ENCODE measurements at places on chromosomes 2 and 18. TPM values are rescaled to one million over a fixed set of nuclear protein-coding genes. Genes with fewer than 3 reads are reported as not detected.

The BOLL gene
- total RNA-seq = 0.12 TPM

The GNAL gene
- total RNA-seq = not detected

The ST8SIA5 gene
- total RNA-seq = not detected

The CTNNA2 gene
- not detected for total RNA-seq

The COL6A3 gene
- 3.0 TPM for total RNA-seq

DNA sequence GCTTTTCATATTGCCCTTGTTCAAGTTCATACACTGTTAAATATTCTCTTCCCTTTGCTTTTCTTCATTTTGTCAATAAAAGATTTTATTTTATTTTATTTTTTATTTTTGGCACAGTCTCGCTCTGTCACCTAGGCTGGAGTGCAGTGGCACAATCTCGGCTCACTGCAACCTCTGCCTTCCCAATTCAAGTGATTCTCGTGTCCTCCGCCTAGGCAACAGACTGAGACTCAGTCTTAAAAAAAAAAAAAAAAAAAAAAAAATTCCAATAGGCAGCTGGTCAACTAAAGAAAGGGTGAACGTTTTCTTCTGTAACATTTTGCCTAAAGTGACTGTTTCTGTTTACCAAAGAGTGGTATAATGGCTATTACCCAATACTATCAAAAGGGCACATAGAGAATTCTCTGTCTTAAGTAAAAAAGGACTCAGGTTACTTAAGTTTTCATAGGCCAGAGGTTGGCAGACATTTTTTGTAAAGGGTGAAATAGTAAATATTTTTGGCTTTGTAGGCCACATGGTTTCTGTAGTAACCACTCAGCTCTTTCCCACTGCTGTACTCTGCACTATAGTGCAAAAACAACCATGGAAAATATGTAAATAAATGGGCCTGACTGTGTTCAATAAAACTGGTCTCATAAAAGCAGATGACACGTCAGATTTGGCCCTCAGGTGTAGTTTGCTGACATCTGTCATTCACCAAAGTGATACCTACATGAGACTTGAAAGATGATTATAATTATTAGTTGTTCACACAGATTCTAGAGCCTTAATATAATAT lies 113.4 kb downstream of the MIB1 start:
- no peak overlapping the region for H3K4me3 ChIP-seq
- no peaks in the 10 kb centered on the region for H3K27me3 ChIP-seq
- peaks cover 3% of the 10 kb centered on the region for H3K36me3 ChIP-seq
- no peak for DNase-seq
- H3K4me1 ChIP-seq = peaks cover 6% of the 10 kb centered on the region
- no peak overlapping the region for H3K27ac ChIP-seq

DNA sequence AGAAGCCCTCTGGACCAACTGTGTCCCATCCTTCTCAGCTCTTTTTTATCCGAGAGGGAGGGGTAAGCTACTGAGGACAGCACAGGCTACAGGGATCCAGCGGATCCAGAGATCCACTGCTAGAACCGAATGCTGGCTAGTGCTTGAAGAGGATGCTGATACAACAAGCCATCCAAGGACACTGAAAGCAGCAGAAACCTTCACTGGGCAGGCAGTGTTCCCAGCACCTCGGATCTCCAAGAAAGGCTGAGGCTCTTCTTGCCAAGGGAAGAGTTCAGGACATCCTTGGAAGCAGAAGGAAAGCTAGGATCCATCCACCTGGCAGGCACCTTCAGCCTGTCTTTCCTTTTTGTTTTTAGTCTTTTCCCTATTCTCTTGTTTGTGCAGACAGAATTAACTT lies 13.2 kb upstream of the FHOD3 start:
- peaks cover 14% of the 10 kb centered on the region for H3K27me3 ChIP-seq
- no peak overlapping the region for H3K27ac ChIP-seq
- H3K36me3 ChIP-seq = no peaks in the 10 kb centered on the region
- no peak overlapping the region for H3K4me3 ChIP-seq
- no peak for DNase-seq

- no peak for DNase-seq
- H3K27ac ChIP-seq = no peak overlapping the region
- peaks cover 58% of the 10 kb centered on the region for H3K36me3 ChIP-seq
- H3K4me3 ChIP-seq = no peak overlapping the region
- H3K27me3 ChIP-seq = no peaks in the 10 kb centered on the region
Measured at GRCh38 chr2:161146209-161146775, 13.9 kb upstream of the TANK start.

DNA sequence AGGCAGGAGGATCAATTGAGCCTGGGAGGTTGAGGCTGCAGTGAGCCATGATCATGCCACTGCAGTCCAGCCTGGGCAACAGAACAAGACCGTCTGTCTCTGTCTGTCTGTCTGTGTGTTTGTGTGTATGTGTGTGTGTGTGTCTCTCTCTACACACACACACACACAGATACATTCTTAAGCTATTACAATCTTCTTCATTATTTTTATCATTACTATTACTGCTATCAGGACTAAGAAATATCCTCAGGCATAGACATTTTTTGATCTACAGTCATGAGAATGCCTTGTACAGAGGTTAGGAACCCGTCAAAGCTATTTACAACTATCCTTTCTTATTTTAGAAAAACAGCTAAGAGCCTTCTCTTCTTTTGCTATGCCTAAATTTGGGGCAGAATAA lies 207.4 kb downstream of the NEDD4L start:
- H3K4me1 ChIP-seq = no peaks in the 10 kb centered on the region
- no peak for DNase-seq
- no peak overlapping the region for H3K27ac ChIP-seq
- H3K4me3 ChIP-seq = no peak overlapping the region
- H3K27me3 ChIP-seq = no peaks in the 10 kb centered on the region

GRCh38 chr2:169159686-169160085 lies 90.3 kb downstream of the DHRS9 start:
- no peak overlapping the region for H3K4me3 ChIP-seq
- no peaks in the 10 kb centered on the region for H3K4me1 ChIP-seq
- H3K27ac ChIP-seq = no peak overlapping the region
- no peak for DNase-seq
- peaks cover 10% of the 10 kb centered on the region for H3K27me3 ChIP-seq

DNA sequence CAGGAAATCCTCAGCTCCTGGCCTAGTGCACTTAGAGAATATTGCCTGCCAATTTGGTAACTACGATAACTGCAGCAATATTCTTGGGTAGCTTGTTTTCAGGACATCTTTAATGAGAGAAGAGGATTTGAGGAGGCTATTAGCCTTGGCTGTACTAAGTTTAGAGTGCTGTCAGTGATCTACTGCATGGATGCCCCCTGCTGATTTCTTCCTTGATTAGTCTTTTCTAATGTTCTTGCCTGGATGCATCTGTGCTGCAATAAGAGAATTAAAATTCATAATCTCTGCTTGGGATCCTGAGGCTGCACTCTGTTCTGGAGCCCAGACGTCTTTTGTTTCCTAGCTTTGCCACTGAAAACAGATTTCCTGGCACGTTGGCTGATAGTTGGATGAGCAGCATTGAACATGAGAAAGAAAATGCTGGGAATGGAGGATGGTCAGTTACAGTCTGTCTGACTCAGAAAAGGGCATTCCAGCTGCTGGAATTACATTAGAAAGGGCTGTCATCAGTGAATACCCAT lies 115.4 kb downstream of the CCDC85A start:
- H3K27ac ChIP-seq = no peak overlapping the region
- H3K36me3 ChIP-seq = no peaks in the 10 kb centered on the region
- no peak overlapping the region for H3K4me3 ChIP-seq
- H3K27me3 ChIP-seq = no peaks in the 10 kb centered on the region

DNA sequence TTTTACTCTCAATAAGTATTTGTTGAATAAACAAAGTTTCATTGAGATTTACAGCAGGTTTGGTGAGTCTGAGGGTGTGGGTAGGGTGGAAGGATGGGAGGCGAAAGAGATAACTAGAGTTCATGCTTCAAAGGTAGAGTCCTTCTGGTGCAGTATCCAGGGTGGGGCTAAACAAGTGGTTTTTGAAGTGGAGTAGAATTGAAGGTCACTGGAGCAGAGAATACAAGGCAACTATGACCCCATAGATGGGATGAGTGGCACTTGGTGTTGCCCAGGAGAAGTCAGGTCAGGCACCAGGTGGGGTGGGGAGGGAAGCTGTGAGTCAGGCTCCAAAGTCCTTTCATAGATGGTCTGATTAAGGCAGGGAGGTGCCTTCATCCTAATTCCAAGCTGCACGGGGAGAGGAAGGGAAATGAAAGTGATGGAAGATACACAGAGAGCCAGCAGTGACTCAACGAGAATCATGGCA lies 6.6 kb upstream of the CAB39 start:
- no peak for DNase-seq
- H3K27me3 ChIP-seq = no peaks in the 10 kb centered on the region
- H3K4me1 ChIP-seq = peaks cover 2% of the 10 kb centered on the region
- peaks cover 3% of the 10 kb centered on the region for H3K36me3 ChIP-seq
- no peak overlapping the region for H3K27ac ChIP-seq

DNA sequence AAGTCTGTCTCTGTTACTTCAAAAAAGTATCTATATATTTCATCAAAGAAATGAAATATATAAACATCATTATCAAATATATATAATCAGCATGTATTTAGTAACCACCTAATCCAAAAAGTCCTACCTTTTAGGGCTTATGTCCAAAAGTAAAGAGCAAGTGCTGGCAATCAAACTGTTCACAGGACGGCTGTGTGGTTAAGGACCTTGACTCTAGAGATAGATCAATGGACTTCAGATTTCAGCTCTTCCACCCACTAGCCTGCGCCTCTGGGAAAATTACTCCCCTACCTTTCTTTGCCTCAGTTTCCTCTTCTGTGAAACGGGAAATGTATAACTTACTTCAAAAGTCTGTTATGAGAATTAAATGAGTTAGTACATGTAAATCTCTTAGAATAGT lies 29.4 kb downstream of the SATB2 start:
- peaks cover 12% of the 10 kb centered on the region for H3K27me3 ChIP-seq
- H3K4me1 ChIP-seq = no peaks in the 10 kb centered on the region
- no peak overlapping the region for H3K27ac ChIP-seq
- H3K36me3 ChIP-seq = no peaks in the 10 kb centered on the region
- H3K4me3 ChIP-seq = no peak overlapping the region

All from activated naive CD4-positive, alpha-beta T cell treated with anti-CD3 and anti-CD28 coated beads for 36 hours (primary cell).